GM12892 (cell line): ENCODE measurements at places on chromosomes 3 and 15.

GRCh38 chr3:41267975-41268640 lies 68.8 kb downstream of the CTNNB1 start:
- DNase-seq = no peak

- DNase-seq = no peak
These were observed 118.8 kb downstream of the ADAMTS9 start for GRCh38 chr3:64568895-64569517.

- DNase-seq = no peak
These were observed 156.4 kb upstream of the CRBN start for GRCh38 chr3:3335903-3336302.

DNA sequence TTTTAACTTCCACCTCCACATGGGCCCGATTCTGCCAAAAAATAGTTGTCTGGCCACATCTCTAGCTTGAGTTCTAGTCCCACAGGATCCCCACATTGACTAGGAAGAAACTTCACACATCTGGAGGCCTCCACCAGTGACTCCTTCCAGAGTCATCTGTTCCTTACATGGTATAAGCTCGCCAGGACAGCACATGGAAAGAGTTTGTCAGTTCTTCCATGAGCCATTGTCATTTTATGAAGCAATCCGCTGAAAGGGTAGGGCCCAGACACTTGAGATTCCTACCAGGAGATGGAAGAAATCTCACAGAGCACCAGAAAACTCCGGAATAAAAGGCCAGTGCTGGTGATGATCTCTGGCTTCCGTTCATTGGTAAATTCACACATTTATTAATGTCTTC lies 350.5 kb upstream of the ICE2 start:
- DNase-seq = no peak

DNA sequence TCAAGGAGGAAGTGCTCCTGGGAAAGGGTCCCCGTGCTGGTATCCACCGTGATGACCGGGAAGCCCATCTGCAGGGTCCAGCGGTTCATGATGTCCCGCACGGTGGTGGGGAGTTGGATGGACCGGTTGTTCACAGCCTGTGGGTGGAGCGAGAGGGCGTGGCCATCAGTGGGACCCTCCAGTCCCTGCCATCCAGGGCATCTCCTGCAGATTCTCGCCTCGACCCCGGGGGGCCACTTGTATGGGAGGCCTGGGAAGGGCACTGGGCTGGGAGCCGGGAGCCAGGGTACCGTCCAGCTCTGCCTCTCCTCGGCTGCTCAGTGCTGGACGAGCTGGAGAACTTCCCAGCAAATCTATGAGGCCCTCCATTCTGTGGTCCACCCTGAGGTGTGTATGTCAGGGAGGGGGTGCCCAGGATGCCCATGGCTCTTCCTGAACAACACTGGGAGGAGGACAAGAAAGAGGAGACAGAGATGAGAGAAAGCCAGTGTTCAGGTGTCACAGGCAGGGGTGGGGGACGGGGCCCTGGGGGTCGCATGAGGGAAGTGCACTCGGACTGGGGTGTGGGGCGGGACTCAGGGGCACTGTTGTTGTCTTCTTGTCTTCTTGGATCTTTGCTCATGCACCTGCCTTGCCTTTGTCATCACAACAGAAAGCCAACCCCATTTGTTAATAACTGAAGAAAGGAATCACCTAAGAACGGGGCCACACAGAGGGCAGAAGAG lies 13.0 kb downstream of the ANPEP start:
- DNase-seq = no peak

- no peak for DNase-seq
These were observed 32.4 kb downstream of the SCN11A start for GRCh38 chr3:39019299-39019698.

GRCh38 chr3:125608419-125608818 lies 13.1 kb upstream of the OSBPL11 start:
- DNase-seq = no peak

DNA sequence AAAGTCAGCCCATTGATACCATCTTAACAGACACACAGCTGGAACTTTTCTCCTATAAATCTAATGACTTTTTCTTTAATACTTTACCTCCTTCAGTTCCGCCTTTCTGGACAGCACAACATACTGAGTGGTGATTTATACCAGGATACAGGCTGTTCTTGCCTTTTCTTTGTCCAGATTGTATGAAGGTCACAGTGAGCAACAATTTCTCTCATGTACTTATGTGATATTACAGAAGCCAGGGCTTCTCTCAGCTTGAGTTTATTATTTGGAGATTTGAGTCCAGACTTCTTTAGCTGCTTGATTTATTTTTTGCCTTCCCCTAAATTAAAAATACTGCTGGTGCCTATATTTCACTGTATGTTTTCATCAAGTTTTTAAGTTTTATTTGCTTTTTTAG lies 976.0 kb downstream of the ROBO2 start:
- DNase-seq = no peak

DNA sequence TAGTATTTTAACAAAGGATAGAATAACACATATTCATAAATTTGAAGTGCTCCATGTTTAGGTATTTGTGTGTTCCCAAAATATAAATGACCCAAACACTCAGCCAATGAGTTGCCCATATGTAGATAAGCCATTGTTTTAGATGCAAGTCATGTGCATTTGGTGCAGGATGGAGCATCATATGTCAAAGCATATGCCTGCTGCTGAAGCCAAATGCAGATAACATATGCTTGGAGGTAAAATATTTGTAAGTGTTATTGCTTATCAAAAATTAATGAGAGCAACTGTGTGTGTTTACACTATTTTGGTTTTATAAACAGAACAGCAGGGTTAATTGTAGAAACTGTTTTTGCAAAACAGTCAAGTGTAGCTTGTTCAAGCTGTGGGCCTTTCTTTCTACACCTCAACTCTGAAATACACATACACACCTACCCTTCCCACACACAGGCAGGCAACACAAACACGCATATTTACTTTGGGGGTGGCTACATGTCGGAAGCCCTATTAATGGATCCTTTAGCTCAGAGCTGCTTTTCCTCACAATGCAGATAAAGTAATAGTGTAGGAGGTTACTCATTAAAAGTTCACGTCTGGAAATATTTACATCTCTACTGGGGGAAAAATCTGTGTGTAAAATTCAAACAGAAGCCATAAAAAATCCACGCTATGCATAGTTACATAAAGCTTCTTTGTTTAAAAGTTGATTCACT lies 521.4 kb downstream of the ZNF385D start:
- DNase-seq = no peak

DNA sequence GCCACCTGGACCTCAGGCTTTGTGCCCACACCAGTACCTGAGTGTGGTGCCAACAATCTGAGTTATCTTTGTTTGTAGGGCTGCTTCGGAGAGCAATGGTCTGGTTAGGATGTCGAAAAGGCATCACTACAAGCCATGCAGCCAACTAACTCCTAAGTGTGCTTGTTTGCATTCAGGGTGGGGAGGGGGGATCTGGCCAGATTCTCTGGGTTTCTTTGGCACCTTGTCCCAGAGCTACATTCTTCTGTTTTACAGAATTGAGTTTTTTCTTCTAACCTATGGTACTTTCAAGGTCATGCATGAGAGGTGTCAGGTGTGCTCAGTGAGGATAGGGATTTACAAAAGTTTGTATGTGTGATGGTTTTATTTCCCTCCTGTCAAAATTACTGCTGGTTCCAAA lies 391.4 kb upstream of the RARB start:
- no peak for DNase-seq

DNA sequence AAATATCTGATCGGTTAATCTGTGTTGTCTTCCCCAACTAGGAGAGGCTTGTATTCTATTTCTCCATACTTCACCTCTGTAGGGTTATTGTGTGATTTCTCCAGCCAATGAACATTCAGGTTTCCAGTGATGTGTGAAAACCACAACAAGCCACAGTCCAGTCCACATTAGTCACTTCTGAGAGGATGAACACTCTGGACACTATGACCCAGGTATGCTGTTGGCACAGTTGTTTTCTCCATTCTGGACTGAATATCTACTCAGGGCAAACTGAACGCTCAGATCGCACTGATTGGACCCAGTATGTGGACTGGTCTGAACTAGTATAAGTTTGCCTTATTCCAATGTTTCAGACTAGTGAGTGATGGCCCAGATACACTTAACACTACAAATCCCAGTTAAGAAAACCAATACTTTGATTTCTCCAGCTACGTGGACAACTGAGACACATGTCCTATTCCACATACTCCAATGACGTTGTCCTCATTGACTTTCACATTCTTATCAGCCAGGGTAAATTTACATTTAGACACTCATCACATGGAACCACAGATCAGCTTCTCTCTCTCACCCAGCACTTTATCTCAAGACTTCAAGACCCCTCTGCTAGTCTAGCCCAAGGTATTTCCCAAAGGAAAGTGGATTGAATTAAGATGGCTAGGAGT lies 587.4 kb upstream of the SGO1 start:
- no peak for DNase-seq

GRCh38 chr3:47082519-47082918 lies 81.4 kb downstream of the SETD2 start:
- no peak for DNase-seq

GRCh38 chr3:17629400-17629799 lies 113.0 kb downstream of the TBC1D5 start:
- DNase-seq = no peak

- no peak for DNase-seq
These were observed 37.3 kb upstream of the CACNA1D start for GRCh38 chr3:53457068-53457467.

- no peak for DNase-seq
These were observed 5.5 kb downstream of the TMEM266 start for GRCh38 chr15:76065245-76065644.

GRCh38 chr3:38458796-38459498 lies 5.3 kb downstream of the ACVR2B start:
- no peak for DNase-seq

GRCh38 chr3:188352196-188352927 lies 198.4 kb downstream of the LPP start:
- no peak for DNase-seq

DNA sequence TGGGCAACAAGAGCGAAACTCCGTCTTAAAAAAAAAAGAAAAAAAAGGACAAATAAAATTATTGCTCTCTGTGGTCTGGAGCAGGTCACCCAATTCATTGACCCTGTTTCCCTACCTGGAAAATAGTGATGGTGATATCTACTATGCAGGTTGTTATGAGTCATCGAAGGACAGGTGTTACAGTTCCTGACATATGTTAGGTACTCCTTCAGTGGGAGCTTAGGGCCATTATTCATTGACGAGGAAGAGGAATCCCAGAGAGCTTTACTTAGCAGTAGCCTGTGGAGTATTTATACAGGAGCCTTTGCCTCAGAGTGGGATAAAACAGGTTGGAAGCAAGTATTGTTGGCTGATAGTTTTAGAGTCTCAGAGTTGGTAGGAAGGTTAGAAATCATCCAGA lies 74.5 kb downstream of the SLC7A14 start:
- DNase-seq = no peak

- DNase-seq = no peak
These were observed 52.1 kb downstream of the ITGA11 start for GRCh38 chr15:68379759-68380290.

DNA sequence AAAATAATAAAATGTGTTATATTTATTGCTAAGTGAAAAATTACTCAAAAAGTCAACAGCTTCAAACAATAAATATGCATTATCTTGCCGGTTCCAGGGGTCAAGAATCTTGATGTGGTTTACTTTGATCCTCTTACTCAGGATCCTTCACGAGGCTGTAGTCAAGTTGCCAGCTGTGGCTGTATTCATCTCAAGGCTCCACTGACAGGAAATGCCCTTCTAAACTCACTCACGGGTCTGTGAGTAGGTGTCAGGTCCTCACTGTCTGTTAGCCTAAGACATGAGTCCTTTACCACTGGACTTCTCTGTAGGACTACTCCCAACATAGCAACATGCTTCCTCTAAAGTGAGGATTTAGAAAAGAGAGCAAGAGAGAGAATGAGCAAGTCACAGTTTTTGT lies 983.0 kb downstream of the SI start:
- no peak for DNase-seq

DNA sequence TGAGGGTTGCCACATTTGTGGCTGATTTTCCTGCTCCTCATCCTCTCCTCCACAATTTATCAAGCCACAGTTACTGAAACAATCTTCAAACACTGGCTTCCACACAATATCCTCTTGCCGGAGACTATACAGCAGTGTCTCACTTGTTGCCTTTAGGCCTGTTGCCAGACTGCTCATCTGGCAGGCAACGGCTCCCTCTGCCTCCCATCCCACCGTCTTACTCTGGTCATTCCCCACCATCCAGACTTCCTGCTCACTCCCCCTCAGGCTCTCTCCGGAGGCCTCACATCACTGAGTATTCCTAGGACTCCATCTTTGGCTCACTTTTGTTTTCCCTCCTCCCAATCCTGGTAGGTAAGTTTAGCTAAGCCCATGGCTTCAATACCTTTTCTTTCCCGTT lies 301.9 kb downstream of the IL20RB start:
- no peak for DNase-seq

DNA sequence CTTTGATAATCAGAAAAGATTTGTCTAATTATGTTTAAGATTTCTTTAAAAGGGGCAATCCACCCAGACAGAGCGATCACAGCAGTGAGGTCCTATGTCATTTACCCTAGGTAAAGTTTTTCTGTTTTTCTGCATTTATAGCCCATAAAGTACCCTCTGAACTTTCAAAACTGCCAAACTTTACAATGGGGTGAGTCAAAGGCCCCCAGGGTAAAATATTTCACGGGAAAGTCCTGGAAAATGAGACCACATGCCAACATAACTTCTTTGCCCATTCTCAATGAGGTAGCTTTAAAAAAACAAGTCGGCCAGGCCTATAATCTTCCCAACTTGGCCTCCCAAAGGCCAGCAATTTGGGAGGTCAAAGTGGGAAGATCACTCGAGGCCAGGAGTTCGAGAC lies 53.0 kb downstream of the SUCLG2 start:
- no peak for DNase-seq
